ENCODE measurements at places on chromosomes 12 and 14. TPM values are rescaled to one million over a fixed set of nuclear protein-coding genes. Genes with fewer than 3 reads are reported as not detected.

C14orf39 gene
- total RNA-seq: not detected

GRCh38 chr12:53980802-53981496, 4.0 kb upstream of the HOXC10 start:
- no peak for DNase-seq

GRCh38 chr12:119115296-119115905, 63.3 kb upstream of the HSPB8 start:
- no peak for DNase-seq

DNA sequence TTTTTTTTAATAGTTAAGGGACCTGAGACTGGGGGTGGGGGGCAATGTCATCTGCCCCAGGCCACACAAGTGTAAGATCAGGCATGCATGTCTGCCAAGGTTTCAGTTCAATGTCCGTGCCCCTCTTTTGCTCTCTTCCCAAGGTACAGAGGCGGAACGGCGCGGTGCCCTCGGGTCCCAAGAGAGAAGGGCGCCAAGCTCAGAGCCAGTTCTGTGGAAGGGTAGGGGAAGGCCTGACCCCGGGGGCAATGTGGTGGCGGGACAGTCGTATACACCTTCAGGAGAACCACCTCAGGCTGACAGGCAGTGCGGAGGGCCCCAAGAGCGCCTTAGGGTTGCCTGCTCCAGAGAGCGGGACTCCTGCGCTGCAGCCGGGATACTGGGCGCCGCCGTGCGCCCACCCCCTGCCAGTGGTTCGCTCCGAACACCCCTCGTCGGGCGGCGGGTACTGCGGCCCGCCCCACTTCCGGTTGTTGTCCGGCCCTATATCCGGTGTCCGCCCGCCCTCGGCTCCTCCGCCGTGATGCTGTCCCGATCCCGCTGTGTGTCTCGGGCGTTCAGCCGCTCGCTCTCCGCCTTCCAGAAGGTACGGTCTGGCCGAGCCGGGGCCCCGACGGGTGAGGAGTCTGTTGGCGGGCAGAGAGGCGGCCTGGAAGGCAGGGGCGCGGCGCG, at the start of gene DLST:
Gene DLST, plus strand, starts transcription at position 486 of the 672 bp plus-strand sequence. Its CDS starts 38 bp downstream, at position 524.
- DNase-seq: peak; percentile 94

GRCh38 chr12:75690296-75690955, 179.0 kb upstream of the KRR1 start:
- no peak for DNase-seq

All from cardiac septum (tissue), 1 donor.